ENCODE measurements at places on chromosomes 5 and 9.

GRCh38 chr5:151464101-151464500 is 16.7 kb downstream of the SLC36A1 start:
- DNase-seq = no peak

GRCh38 chr5:107783551-107783950 is 112.8 kb upstream of the EFNA5 start:
- DNase-seq = no peak

DNA sequence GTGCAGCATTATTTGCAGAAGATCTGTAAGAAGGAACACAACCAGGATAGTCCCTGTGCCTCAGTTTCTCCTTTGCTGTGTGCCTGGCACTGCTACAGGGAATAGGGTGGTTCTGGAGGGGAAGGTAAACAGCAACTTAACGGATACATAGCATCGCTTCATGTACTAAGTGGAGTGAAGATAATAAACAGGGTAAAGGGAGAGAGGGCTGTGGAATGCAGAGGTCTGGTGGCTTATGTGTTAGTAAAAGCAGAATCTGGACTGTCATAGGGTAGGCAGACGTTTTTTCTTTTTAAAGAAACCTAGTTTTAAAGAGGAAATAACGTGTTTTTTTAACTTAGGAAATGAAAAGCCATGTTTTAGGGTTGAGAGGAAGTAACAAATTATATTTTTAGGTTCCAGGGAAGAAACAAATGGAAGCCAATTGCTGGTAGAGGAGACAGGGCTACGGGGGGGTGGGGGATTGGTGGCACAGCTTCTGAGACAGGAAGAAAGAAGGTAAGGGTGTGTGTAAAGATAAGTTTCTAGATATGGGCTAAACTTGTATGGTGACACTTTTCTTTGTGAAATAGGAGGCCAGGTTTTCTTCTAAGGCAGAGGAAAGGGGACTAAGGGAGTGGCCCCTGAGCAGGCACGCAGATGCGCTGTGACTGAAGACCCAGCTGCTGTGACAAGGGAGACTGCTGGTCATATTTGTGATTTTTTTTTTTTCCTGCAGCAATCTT is 1.3 kb downstream of the GNG10 start:
- no peak for DNase-seq

- DNase-seq = no peak
These were observed 628.8 kb upstream of the RGMB start for GRCh38 chr5:98144710-98145109.

DNA sequence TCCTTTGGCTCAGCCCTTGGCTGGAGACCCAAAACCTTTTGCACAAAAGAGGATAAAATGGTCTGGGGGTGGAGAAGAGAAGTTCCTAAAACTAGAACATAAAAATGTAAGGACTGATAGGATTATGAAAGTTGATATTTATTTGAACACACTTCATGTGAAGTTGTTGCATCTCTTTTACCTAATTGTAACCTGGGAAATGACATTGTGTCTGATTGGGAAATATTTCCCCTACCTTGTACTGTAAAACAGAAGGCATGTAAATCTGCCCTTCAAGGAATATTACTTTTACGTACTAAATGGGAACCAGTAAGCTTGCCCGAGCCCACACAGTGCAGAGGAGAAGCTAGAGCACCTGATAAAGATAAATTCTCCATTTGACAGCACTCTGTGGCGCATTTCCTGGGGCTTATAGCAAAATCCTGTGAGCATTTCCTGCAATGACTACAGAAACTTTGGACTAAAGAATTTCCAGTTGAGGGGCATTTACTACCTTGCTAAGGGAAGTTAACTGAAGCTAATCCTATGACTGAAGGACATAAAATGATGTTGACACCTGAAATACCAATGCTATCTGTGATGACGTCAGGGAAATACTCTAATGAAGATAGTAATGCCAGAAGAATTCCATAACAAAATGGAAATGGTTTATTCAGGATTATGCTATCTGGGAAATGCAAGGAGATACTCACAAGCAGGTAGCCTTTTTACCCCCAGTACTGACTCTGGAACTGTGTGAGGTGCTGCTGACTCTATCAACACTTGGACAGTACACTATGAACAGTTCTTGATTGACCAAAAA is 78.3 kb upstream of the LIFR start:
- DNase-seq = no peak

- no peak for DNase-seq
These were observed 47.0 kb downstream of the CXXC5 start for GRCh38 chr5:139695178-139695573.

GRCh38 chr9:87529671-87530070 is 32.0 kb downstream of the DAPK1 start:
- DNase-seq = no peak

GRCh38 chr5:143311428-143311827 is 92.1 kb downstream of the NR3C1 start:
- DNase-seq = no peak

- no peak for DNase-seq
These were observed 339.2 kb upstream of the CDH9 start for GRCh38 chr5:27377626-27378025.

DNA sequence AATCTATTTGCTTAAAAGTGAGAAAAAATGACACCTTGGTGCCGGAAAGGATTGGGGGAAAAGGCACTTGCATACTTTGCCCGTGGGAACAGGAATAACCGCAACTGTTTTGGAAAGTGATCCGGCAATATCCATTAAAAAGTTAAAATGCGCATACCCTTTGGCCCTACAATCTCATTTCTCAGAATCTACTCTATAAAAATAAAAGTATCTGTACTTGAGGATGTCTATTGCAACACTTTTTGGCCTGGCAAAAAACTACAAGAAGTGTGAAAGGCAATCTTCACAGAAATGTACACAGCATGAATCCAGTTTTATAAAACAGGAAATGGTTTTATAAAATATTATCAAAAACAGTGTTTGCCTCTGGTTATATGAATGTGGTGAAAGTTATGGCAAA is 58.3 kb upstream of the NFIL3 start:
- no peak for DNase-seq

DNA sequence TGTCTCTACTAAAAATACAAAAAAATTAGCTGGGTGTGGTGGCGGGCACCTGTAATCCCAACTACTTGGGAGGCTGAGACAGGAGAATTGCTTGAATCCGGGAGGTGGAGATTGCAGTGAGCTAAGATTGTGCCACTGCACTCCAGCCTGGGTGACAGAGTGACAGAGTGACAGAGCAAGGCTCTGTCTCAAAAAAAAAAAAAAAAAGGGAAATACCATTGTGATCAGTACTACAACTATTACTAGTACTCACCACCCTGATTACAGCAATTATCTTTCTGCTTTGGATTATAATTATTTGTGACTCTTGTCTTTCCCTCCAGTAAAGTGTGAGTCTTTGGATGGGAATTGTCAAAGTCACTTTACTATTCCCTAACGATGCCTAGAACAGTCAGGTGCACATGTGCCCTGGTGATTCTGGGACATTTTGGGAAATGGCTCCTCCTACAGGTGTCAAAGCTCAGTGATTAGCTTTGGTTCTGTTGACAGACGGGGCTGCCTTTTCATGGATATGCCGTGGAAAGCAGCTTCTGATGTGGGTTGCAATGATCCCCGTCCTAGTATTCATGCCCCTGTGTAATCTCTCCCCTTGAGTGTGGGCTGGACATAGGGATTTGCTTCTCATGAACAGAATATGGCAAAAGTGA is 31.8 kb upstream of the FRRS1L start:
- no peak for DNase-seq

- no peak for DNase-seq
These were observed 23.4 kb downstream of the CORO2A start for GRCh38 chr9:98168941-98169488.

GRCh38 chr5:88502179-88503040 is 233.8 kb upstream of the TMEM161B start:
- DNase-seq = peak; percentile 60

- no peak for DNase-seq
These were observed 478.6 kb downstream of the CCDC171 start for GRCh38 chr9:16031486-16031885.

- DNase-seq = no peak
These were observed 152.0 kb downstream of the MYO10 start for GRCh38 chr5:16784088-16784487.

- no peak for DNase-seq
These were observed 131.2 kb downstream of the DAB2IP start for GRCh38 chr9:121782514-121783110.

DNA sequence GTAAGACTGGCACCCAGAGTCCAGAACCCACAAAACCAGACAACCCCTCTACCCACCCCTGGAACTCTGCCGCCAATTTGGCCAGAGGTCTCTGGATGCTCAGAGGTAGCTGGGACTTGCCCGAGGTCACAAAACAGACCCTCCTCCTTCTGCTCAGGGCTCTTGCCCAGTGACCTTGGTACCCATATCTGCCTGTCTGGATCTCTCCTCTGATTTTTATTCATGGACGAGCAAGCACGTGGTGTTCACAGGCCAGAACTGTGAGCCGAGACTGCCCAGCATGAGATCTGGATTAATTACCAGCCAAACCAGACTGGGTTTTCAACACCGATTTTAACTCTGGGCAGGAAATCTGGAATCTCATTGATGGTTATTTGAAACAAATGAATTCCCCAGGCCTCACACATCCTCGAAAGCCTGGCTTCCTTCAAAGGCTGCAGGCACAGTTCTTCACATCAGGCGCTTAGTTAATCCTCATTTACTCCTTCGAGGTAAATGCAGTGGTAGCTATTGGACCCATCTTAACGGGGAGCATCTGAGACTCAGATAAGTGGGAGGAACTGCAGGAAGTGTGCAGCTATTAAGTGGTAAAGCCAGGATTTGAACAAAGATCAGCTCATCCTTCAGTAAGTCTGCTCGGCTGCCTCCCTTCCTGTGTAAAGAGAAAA is 21.4 kb downstream of the COL27A1 start:
- DNase-seq = no peak

DNA sequence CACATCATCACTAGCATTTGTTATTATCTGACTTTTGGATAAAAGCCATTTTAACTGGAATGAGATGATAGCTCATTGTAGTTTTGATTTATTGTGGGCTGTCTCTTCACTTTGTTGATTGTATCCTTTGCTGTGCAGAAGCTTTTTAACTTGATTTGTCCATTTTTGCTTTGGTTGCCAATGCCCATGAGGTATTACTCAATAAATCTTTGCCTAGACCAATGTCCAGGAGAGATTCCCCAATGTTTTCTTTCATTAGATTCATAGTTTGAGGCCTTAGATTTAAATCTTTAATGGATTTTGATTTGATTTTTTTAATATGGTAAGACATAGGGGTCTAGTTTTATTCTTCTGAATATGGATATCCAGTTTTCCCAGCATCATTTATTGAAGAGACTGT is 28.8 kb upstream of the SMARCA2 start:
- no peak for DNase-seq

GRCh38 chr5:111111956-111112355 is 19.8 kb downstream of the WDR36 start:
- DNase-seq = no peak

DNA sequence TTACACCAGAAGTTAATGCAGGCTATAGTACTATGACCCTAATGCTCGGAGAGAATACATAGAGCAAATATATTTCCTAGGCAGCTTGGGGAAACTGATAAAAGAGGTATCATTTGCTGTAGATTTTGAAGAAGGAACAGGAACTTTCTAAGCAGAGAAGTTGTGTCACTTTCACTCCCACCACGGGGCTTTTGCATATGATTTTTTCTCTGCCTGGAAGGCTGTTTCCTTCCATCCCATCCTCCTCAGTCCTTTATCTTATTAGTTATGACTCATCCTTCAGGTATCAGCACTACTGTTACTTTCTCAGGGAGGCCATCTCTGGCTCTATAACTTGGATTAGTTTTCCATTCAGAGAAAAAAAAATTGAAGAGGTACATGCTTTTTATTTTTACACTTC is 2006.1 kb upstream of the WWC1 start:
- no peak for DNase-seq

DNA sequence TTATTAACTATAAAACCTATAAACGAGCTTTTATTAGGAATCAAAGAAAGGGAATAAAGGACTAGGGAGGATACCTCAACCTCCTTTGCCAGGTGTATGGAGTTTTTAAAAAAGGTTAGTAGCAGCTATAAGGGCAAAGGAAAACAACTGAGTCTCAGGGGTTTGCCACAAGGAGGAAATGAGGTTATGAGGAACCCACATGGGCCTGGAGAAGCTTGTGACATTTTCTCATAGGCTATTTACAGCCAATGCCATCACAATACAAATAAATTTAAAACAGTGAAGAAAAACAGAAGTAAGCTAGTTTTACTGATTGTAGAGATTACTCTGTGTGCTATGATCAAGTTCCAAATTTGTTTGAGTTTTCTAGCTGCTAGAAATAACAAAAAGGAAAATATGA is 92.6 kb downstream of the CDKN2A start:
- DNase-seq = no peak

- no peak for DNase-seq
These were observed 374.8 kb downstream of the KIAA0825 start for GRCh38 chr5:94243612-94244011.

DNA sequence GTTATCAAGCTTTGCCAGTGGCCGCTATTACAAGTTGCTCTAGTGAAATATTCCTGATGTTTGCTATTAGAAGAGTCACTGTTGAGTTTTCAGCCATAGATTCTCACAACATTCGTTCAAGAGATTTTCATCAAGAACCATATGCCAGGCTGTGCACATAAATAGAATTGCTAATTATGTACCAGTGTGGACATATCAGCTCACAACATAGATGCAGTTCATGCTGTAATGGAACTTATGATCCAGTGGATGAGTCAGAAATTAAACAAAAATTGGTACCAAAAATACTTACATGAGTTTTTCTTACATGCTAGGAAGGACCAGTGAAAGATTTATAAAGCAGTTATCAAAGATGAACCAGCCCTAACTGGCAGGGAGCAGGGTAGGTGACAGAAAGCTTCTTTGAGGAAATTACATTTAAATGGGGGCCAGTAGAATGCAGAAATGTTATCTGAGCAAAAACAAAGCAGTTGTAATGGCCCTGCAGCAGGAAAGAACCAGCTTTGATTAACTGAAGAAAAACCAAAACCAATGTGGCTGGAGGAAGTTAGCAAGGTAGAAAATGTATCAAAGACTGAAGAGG is 404.2 kb downstream of the DNAH5 start:
- DNase-seq = no peak

GRCh38 chr9:131645078-131645776 is 94.6 kb downstream of the RAPGEF1 start:
- DNase-seq = no peak

GRCh38 chr9:131697908-131698617 is 41.8 kb downstream of the RAPGEF1 start:
- peak; percentile 50 for DNase-seq

DNA sequence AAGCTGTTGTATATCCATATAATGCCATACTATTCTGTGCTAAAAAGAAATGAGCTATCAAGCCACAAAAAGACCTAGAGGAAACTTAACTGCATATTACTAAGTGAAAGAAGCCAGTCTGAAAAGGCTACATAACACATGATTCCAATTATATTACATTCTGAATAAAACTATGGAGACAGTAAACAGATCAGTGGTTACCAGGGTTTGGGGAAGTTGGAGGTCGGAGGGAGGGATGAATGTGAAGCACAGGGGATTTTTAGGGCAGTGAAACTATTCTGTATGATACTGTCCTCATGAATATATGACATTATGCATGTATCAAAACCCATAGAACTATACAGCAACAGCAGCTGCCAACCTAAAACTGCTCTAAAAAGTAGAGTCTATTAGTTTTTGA is 5.6 kb upstream of the RFK start:
- no peak for DNase-seq
